ENCODE measurements at places on chromosomes 16 and 17.

DNA sequence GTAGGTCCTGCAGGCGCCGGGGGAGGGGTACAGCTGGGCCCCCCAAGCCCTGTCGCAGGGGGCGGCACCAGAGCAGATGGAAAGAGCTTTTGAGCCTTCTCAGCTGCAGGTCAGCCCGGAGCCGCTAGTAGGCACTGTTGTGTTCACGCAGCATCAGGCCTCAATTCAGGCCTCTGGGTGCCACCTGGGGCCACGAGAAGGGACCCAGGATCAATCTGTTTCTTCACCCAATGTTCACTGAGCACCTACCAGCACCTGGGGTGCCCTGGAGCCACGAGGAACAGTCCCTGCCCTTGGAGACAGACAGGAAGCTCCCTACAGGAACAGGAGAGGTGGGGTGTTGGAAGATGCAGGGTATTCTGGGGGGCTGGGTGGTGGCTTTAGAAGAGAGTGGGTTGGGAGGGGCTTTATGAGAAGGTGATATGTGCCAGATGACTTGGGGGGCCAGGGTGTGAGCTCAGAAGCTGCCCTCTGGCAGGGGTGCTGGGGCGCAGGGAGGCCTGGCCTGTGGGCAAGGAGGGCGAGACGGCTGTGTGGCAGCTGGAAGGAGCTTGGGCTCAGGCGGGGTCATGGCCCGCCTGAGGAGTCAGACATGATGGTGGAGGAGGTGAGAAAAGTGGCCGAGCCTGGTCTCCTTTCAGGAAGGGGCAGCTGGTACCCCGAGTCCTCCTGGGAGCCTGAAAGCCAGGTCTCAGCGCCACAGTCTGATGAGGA, 121.9 kb upstream of the GSE1 start:
- no peak for DNase-seq

- no peak for DNase-seq
Measured at GRCh38 chr17:44807817-44808155, 22.3 kb downstream of the GJC1 start.

DNA sequence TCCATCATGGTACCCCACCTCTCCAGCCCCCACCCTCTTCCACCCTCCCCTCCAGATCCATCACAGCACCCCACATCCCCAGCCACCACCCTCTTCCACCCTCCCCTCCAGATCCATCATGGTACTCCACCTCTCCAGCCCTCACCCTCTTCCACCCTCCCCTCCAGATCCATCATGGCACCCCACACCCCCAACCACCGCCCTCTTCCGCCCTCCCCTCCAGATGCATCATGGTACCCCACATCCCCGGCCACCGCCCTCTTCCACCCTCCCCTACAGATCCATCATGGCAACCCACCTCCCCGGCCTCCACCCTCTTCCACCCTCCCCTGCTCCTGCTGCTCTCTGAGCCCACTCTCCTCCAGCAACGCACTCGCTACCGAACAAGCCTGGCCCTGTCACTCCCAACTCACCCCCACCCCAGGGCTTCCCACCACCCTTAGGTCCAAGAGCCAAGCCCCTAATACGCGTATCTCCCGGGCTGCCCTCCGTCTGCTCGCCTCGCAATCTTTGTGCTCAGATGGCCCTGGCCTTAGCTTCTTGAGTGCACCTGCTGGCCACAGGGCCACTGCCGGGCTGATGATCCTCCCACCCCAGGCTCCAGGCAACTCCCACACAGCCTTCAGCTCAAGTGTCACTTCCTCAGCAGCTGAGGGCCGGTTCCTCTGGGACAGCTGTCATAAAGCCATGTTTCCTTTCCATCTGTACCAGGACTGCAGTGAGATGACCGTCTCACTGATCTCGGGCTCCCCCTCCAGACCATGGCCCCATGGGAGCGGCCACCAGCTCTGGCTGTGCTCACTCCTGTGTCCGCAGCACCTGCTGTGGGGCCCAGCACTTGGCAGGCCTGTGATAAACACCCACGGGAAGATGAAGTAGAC, 25.5 kb downstream of the KDM8 start:
- no peak for DNase-seq

- no peak for DNase-seq
Measured at GRCh38 chr16:72797621-72798020, 250.3 kb downstream of the ZFHX3 start.

GRCh38 chr17:70520447-70520846, 351.1 kb downstream of the KCNJ2 start:
- DNase-seq, result no peak

DNA sequence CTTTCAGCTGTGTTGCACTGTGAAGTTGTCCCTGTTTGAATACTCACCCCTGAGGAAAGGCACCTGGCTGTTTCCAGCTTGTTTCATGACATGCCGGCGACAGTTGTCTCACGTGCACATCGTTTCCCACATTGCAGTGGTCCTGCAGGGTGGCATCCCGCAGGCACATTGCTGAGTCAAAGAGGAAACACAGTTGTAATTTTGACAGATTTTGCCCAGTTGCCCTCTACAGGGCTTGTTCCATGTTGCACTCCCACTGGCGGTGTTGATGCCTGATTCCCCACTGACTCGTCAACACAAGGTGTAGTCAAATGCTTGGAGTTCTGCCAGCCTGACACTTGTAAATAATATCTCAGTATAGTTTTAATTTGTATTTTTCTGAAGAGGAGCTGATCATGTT, 23.8 kb downstream of the EPN2 start:
- no peak for DNase-seq
